ENCODE measurements at places on chromosomes 2 and 18. TPM values are rescaled to one million over a fixed set of nuclear protein-coding genes. Genes with fewer than 3 reads are reported as not detected.

DNA sequence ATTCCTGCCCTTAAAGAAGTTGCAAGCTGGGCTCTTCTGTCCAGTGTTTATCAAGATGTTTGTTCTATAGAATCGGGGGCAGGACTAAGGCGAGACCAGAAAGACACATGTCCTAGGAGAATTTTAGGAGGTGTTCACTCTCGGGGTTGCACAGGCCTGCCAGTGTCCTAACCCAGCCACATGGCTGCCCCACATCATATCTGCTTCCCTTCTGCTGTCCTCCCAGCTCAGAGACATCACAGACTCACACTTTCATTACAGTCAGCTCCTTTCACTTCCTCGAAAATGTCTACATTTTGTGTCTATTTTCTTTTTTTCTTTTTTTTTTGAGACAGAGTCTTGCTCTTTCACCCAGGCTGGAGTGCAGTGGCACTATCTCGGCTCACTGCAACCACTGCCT is 10.7 kb upstream of the MRO start:
- DNase-seq = no peak

GRCh38 chr2:167136879-167137596 is 248.8 kb downstream of the XIRP2 start:
- DNase-seq = no peak

The DUSP2 gene
- polyA plus RNA-seq = 2.4 TPM

The SPATA3 gene
- polyA plus RNA-seq = not detected

The UGT1A10 gene
- polyA plus RNA-seq = not detected

- peak; percentile 10 for DNase-seq
Measured at GRCh38 chr2:122525336-122525735, 769.9 kb downstream of the TSN start.

- no peak for DNase-seq
Measured at GRCh38 chr2:191831410-191831994, 15.4 kb downstream of the CAVIN2 start.

- DNase-seq = no peak
Measured at GRCh38 chr18:46408334-46408987, 248.6 kb downstream of the LOXHD1 start.

GRCh38 chr18:45012286-45012685 is 331.6 kb downstream of the SETBP1 start:
- no peak for DNase-seq

- no peak for DNase-seq
Measured at GRCh38 chr18:34220081-34220815, 4.5 kb downstream of the NOL4 start.

- DNase-seq = no peak
Measured at GRCh38 chr18:32469691-32470459, 807 bp downstream of the GAREM1 start.

GRCh38 chr2:241616168-241617125 is 20.5 kb downstream of the THAP4 start:
- no peak for DNase-seq

DNA sequence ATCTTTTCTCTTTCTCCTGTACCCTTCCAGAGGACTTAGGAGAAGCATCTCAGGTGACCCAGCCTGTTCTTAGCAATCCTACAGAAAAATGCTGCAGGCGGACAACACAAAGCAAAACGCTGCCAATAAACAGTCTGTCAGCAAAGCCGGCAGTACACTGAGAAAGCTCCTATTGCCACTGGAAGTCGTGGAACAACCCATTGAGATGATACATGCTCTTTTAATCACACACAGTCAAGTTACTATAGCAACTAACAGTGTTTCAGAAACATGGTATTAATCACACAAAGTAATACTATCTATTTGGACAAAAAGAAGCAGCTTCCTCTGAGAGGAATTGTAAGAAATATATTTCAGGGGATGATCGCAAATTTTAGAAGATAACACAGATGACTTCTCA is 10.5 kb downstream of the CTLA4 start:
- no peak for DNase-seq

DNA sequence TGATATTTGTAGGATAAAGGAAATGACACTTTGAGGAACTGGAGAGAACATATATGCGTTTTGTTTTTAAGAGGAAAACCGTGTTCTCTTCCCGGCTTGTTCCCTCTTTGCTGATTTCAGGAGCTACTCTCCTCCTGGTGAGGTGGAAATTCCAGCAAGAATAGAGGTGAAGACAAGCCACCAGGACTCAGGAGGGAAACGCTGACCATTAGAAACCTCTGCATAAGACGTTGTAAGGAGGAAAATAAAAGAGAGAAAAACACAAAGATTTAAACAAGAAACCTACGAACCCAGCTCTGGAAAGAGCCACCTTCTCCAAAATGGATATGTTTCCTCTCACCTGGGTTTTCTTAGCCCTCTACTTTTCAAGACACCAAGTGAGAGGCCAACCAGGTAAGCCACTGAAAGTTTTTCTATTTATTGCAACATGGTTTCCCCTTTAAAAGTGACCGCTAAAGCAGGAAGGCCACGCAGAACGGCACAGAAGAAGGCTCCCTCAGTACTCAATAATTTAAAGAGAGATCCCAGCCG is 735 bp downstream of the NRP2 start:
- no peak for DNase-seq

The TSPYL6 gene
- 0.13 TPM for polyA plus RNA-seq

DNA sequence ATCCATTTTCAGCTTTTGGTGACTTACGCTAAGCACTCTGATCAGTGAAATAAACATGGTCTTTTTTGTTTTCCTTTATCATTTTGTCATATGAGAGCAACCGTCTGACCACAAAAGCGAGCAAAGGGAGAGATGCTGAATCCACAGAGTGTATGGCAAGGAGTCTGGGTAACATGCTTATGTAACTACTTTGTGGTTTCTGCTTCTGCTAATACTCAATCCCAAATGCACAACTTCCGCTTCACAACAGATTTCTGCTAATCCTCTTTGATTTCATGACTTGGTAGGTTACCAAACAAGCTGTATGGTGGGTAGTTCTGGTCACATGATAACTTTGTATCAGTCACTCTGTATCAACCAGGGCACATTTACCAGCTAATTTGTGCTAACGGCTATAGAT is 908.4 kb upstream of the CRIM1 start:
- no peak for DNase-seq

- no peak for DNase-seq
Measured at GRCh38 chr18:59052965-59053820, 86.5 kb upstream of the SEC11C start.

DNA sequence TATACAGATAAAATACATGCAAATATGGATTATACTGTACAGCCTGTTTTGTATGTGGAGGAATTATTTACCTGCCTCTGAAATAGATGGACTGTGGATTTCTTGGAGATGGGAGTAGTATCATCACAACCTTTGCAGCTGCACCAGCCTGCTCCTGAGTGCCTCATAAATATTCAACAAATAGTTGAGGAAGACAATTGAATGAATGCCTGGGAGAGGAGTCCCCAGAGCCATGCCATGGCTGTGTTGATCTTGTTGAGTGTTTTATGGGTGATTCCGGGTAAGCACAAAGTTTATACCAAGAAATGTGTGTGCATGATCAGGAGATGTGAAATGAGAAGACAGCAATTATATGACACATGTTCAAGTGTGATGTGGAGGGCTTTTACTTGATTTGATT is 225.0 kb downstream of the FHOD3 start:
- DNase-seq = no peak

DNA sequence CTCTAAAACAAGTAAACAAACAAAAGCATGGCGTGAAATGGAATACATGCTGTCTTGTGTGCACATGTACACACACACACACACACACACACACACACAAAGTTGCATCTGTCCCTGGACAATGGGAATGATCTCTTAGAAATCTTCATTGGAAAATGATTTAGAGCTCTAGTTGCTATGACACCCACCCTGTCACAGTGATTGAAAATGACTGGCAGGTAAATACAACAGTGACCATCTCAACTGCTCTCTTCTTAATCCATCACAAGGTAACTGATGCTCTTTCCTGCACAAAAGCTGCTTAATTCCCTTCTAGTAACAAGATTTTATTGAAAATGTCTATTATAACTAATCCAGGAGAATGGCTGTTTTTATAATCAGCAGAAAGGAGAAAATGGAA is 1011.7 kb upstream of the GYPC start:
- DNase-seq = no peak

GRCh38 chr18:38966841-38967240 is 1401.2 kb upstream of the CELF4 start:
- no peak for DNase-seq

- no peak for DNase-seq
Measured at GRCh38 chr18:35432565-35433001, 55.4 kb upstream of the ZNF396 start.

GRCh38 chr2:169001116-169001815 is 29.9 kb downstream of the ABCB11 start:
- no peak for DNase-seq

GRCh38 chr18:74370115-74370514 is 54.5 kb downstream of the C18orf63 start:
- no peak for DNase-seq

GRCh38 chr2:238227587-238228032 is 12.2 kb downstream of the HES6 start:
- DNase-seq = no peak

GRCh38 chr18:22650247-22650646 is 232.5 kb upstream of the CTAGE1 start:
- DNase-seq = no peak

The CD8B gene
- 0.88 TPM for polyA plus RNA-seq

The CNOT11 gene
- 67.0 TPM for polyA plus RNA-seq

DNA sequence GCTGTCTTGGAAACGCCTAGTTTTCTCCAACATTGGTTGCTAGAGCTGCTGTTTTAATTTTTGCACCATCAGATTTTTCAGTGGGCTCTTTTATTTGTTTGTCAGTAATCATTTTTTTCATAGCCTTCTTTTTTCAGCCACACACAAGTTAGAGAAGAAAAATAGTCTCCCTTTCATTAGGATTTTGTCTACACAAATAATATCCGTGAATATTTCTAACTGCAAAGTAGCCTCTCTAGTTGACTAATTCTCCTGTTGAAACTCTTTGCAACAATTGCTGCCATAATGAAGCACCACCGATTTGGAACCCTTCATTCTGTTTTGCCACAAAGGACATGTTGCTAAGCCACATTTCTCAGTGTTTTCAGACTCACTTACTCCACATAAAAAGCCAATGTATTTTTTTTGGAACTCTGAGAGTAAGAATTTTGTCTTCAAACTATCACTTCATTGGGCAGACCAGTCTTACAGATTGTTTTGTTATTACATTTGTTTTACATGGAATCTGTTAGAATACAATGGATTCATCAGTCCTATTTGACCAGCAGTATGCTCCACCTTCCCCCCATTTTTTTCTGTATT is 9.6 kb downstream of the KCNJ3 start:
- no peak for DNase-seq

The FBXO41 gene
- 2.1 TPM for polyA plus RNA-seq

- DNase-seq = no peak
Measured at GRCh38 chr2:136242100-136242499, 124.2 kb upstream of the CXCR4 start.

DNA sequence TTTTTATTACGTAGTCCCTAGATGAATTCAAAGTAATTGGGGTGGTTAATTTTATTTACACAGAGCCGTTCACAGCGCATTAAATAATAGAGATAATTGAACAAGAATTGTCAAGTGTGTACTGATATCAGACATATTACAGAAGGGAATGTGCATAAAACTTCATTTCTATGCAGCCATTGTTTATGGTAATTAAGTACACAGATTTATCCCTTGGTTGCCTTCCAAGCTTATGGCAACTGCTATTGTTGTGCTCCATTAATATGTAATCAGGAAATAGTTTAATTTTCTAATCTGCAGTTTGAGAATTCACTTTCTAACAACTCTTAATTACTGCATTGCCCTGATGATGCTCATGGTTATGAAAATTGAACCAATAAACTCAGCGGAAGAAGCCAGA is 47.3 kb upstream of the OTX1 start:
- DNase-seq = no peak

The PPP3R1 gene
- 71.5 TPM for polyA plus RNA-seq

The SH3YL1 gene
- polyA plus RNA-seq = 141 TPM

DNA sequence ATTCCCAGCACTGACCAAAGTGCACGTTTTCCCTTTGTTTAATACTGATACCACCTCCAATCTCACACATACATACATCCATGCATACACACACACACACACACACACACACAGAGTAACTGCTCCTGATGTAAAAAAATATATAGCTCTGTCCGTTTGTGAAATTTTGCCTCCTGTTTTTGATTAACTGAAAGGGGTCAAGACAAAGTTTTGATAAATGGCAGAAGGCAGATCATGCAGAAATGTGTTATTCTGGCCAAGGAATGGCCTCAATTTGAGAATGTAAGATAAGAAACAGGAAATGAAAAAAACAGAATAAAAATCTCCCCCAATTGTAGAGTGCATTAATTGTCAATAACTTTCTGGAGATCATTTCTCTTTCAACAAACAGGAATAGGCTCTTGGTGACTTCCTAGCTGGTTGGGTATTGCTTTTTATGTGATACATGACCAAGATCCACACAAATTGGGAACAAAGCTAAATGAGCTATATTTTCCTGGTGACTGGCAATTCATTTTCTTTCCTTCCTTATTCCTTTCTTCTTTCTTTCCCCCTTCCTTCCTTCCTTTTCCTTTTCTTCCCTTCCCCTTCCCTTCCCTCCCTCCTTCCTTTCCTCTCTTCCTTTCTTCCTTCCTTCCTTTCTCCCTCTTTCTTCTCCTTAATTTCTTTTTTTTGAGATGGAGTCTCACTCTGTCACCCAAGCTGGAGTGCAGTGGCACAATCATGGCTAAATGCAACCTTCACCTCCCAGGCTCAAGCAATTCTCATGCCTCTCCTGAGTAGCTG is 88.9 kb upstream of the PMAIP1 start:
- no peak for DNase-seq

DNA sequence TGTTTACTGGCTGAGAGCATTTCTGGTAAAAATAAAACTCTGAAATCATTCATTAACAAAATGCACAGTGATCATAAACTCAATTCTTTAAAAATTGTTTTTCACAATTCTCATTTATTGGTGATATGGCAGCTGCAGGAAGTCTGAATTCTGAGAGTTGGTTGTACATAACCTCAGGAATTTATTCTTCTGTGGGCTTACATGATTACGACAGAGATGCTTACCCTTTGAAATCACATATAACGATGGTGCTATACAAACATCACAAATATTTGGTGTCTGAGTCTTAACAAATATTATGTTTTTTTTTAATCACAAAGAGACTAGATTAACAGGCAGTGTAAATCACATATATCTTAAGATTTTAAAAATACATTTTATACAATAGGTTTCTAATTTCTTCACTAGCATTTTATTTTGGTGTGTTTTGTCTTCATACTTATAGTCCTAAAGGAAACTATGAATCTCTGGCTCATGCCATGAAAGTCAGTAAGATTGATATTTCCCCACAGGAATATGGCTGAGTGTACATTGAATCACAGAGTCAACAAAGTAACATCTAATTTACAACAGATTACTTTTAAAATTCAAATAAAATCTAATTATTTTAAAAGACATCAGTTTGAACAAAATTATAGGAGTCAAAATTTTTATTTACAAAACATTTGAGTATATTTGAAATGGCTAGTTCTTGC is 318.8 kb upstream of the THUMPD2 start:
- no peak for DNase-seq

GRCh38 chr2:104043864-104044263 is 810.1 kb upstream of the POU3F3 start:
- DNase-seq = no peak

The PSME4 gene
- polyA plus RNA-seq = 82.8 TPM

The SPP2 gene
- not detected for polyA plus RNA-seq

The HADHA gene
- polyA plus RNA-seq = 234 TPM
